ENCODE measurements at places on chromosomes 4 and X. TPM values are rescaled to one million over a fixed set of nuclear protein-coding genes. Genes with fewer than 3 reads are reported as not detected.

SLC9B2 gene
- 3.2 TPM for total RNA-seq

DNA sequence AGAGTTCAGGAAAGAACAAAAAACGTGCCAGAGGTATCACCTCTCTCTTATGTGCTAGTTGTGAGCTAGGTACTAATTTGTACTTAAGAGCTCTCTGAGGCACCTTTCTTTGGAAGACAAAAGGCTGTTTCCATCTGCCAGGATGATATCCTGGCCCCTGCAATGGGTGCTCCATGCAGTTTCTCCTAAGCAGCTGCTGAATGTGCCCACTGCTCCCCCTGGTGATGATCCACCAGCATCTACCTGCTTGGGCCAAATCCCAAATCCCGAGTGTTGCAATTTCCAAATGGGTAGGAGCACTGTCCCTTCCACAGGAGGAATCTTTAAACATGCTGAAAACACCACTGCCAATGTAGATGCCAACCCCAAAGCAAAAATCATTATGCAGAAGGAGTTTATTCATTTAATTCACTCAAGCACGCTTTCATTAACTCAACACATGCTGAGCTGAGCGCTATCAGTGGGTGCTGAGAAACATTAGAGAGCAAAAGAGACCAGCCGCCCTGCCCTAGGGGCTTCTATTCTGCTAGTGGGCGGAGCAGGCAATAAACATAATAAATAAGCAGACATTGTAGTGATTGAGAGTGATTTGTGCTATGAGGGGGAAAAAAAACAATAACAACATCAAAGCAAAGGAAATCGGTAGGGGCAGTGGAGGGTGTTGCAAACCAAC lies 69.6 kb upstream of the C4orf50 start:
- no peak overlapping the region for H3K27ac ChIP-seq
- H3K36me3 ChIP-seq = 0 out of 2 replicates have a peak, but pooled peaks cover 4% of the 10 kb centered on the region
- no peak overlapping the region for H3K4me3 ChIP-seq
- H3K27me3 ChIP-seq = no peaks in the 10 kb centered on the region

PLAC8 gene
- 1.9 TPM for total RNA-seq

DNA sequence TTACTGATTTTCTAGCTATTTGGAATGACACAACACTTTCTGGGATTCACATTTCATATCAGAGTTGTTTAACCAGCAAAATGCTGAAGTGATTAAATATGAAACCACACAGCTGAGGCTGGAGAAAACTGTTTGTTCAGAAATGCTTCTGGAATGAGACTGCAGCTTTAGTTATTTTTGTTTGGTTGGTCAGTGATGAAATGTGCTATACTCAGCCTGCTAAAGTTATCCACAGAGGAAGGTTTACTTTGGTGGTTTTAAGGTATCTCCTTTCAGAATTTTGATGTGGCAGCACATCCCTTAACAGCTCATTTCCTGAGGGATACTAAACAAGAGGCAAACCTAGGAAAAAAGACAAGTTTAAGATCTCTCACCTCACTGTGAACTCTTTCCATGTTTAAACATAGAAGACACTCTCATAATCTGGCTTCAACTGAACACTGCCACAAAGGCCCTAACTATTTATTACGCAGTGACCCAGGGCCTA lies 106.6 kb upstream of the PDE5A start:
- no peak overlapping the region for H3K4me3 ChIP-seq
- H3K27ac ChIP-seq = no peak overlapping the region
- no peak for DNase-seq

SEPTIN6 gene
- 43.6 TPM for total RNA-seq

GRCh38 chr4:10006231-10006600 lies 15.1 kb downstream of the SLC2A9 start:
- H3K27me3 ChIP-seq = no peaks in the 10 kb centered on the region
- no peaks in the 10 kb centered on the region for H3K36me3 ChIP-seq
- no peak for DNase-seq
- no peak overlapping the region for H3K4me3 ChIP-seq
- H3K4me1 ChIP-seq = no peaks in the 10 kb centered on the region

GRCh38 chr4:130067419-130067818 lies 971.5 kb downstream of the C4orf33 start:
- H3K4me3 ChIP-seq = no peak overlapping the region
- no peak overlapping the region for H3K27ac ChIP-seq
- no peak for DNase-seq
- peaks cover 6% of the 10 kb centered on the region for H3K4me1 ChIP-seq

- H3K27me3 ChIP-seq = no peaks in the 10 kb centered on the region
- no peaks in the 10 kb centered on the region for H3K4me1 ChIP-seq
- no peaks in the 10 kb centered on the region for H3K36me3 ChIP-seq
- no peak overlapping the region for H3K27ac ChIP-seq
- no peak for DNase-seq
Measured at GRCh38 chr4:99430106-99430505, 5.0 kb downstream of the ADH7 start.

All from GM23338 (cell line).